ENCODE measurements at places on chromosomes 2 and 18.

- no peak for DNase-seq
These were observed 275.8 kb downstream of the LNPK start for GRCh38 chr2:175726223-175726622.

DNA sequence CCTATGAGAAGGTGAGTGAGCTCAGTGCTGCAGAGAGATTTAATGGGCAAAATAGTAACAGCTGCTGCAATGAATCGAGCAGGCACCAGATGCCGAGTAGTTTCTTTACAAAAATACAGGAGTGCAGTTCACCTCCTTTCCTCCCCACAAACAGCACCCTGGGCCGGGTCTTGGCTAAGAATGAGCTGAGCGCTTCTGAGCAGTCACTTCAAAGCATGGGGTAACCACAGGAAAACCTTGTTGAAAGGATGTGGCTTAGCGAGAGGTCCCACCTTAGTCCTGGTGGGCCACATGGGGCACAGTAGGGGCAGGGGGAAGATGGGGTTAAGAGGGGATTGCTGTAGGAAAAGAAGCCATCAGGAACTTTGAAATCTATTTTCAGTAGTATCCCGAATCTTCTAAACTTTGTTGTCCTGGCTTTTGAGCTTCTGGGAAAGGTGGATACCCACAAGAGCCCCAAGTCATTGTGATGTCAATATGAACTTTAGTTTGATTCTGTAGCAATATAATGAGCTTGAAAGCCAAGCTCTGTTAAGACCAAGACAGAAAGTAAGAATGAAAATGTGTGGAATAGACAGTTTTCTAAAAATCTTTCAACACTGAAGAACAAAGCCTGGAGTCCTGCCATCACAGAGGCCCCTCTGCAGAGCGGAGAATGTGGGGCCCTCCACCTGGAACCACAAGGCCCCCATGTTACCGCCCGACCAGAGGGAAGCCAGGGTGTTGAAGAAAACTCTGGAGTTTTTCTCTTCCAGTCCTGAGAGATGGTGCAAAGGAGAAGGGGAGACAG lies 101.0 kb upstream of the ZNF236 start:
- no peak for DNase-seq

DNA sequence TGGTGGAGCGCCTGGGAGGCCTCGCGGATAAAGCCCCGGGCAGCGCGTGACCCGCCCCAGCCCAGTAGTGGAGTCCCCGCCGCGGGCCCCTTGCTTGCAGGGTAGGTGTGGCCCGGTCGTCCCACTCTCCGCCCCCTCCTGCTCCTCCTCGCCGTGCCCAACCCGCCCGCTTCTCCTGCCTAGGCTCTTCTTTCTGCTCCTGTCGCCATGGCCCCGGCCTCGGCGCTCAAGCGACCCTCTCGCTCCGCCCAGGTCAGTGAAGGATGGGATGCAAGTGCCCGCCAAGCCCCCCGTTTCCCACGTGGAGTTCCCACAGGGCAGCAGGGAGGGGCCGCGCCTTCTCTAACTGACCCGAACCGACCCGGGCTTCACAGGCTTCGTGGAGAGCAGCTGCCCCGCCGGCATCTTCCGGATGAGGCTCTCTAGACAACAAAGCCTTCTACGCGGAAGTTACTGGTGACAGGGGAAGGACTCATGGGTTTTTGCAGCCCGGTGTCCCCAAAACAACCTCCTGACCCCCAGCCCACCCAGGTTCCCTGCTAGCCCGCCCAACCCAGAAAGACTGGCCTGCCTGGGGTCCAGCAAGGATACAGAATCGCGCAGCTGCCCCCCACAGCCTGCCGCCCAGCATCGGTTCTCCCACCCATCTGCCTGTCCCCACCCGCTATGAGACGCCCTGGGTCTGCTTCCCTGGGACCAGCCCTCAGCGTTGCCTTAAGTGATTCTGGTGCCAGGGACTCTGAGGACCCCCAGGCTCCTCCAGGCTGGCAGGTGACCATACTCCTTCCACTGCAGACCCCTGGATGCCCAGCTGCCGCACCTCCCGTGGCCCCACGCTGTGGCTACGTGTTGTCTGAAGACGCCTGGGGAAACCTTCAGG lies 32.8 kb downstream of the TTC32 start:
- DNase-seq: peak; percentile 66

DNA sequence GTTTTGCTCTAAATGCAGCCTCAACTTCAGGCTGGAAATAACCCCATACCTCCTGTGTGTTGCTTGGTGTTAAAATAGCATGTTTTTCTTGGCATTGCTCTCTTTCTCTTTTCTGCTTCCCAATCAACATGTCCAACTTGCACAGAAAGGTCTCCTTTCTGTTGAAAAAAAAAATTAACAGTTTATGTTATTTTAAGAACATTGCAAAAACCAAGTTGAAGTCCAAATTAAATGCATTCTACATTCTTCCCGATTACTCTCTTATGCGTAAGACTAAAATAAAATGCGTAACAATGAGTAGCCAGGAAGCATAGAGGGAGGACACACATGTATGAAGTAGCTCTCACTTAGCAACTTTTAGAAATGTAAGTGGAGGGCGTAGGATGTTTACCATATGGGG lies 1406.1 kb upstream of the NXPH2 start:
- DNase-seq: no peak

- DNase-seq: peak; percentile 91
These were observed 141.8 kb downstream of the CTIF start for GRCh38 chr18:48680339-48681250.

GRCh38 chr18:59141294-59142068 lies 1.8 kb downstream of the SEC11C start:
- no peak for DNase-seq

DNA sequence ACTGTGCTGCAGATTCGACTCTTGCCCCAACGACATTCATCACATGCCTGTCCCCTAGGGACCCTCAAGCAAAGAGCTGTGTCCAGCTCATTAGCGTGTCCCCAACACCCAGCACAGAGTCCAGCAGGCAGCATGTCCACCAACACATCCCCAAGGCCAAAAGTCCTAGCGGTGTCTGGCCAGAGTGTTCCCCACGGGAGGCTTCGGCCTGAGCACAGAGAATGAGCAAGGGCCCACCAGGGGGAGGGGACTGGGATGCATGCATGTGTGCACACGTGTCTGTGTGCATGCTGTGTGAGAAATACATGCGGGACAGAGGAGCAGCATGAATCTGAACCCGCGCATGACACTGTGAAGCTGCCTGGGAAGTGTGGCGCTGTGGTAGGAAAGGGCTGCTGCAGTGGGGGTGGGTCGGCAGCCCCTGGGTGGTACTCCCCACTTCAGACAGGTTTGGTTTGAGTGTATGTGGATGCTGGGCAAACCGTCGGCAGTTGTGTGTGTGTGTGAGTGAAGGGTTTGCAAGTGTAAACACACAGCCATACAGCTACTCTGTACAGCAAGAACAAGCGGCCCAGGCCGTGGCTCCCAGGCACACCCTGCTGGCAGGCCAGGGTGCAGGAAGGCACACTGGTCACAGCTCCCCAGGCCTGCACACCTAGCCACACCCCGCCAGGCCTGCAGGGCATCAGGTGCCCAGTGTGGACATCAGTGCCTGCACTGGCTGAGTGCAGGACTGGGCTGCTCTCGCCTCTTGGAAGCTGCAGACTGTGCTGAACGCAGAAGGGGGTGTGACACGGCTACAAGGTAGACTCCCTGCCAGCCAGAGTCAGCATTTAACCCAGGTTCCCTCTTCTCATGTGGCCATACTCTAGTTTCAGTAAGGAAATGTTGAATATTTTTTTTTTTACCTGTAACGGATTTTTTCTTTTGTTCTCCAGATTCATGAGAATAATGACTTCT lies 19.5 kb upstream of the HES6 start:
- DNase-seq: peak; percentile 22

DNA sequence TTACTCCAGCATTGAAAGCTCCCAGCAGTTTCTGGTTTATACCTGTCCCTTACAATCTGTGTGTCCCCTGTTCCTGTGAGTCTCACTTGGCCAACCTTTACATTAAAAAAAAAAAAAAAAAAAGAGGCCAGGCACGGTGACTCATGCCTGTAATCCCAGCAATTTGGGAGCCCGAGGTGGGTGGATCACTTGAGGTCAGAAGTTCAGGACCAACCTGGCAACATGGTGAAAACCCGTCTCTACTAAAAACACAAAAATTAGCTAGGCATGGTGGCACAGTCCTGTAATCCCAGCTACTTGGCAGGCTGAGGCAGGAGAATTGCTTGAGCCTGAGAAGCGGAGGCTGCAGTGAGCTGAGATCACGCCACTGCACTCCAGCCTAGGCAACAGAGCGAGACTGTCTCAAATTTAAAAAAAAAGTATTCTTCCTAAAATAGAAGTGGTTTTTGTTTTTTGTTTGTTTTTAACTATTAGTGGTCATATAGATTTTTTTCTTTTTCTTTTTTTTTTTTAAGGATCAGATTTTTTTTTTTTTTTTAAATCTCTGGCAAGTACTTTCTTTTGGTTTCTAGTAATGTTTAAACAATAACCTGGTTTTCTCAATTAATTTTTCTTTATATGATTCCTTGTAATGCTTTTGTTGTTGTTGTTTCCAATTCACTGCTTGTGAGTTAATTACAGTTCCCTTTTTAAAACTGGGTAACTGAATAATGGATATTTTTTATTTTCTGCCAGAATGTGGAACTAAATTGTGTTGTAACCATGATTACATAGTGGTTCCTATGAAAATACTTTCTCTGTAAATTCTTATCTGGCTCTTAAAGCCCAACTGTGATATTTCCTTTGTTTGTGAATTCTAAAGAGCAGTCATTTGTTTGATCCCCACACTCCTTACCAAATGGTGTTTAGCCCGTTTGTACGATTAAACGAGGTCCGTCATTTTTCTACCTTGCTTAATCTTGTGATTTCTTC lies 116.8 kb downstream of the CTAGE1 start:
- DNase-seq: no peak

- no peak for DNase-seq
These were observed 20.4 kb downstream of the STAM2 start for GRCh38 chr2:152155209-152155608.

- DNase-seq: no peak
These were observed 756.0 kb upstream of the LRATD1 start for GRCh38 chr2:13876491-13877037.

DNA sequence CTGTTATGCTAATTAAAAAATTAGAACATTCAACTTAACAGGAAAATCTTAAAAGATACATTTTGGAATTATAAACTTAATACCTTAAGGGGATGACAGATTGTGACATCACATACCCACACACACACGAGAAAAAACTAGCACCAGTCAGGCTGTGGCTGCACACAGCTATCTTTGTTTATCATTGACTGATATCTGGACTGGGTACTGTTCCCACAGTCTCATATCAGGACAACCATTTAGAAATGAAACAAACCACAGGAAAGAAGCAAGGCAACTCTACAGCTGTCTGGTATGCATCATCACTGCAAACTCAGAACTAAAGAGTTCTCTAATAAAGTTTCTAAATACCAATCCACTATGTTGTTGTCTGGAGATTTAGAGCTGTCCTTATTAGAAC lies 210.9 kb upstream of the SMAD7 start:
- DNase-seq: no peak
